ENCODE measurements at places on chromosomes 1 and 21. TPM values are rescaled to one million over a fixed set of nuclear protein-coding genes. Genes with fewer than 3 reads are reported as not detected.

Gene FAM43B
- not detected for total RNA-seq

Gene SLAMF8
- 0.79 TPM for total RNA-seq

GRCh38 chr21:43697758-43698643 lies 20.9 kb upstream of the PDXK start:
- no peak overlapping the region for H3K4me3 ChIP-seq
- H3K27ac ChIP-seq: no peak overlapping the region
- no peaks in the 10 kb centered on the region for H3K36me3 ChIP-seq
- no peaks in the 10 kb centered on the region for H3K27me3 ChIP-seq
- no peak for DNase-seq

DNA sequence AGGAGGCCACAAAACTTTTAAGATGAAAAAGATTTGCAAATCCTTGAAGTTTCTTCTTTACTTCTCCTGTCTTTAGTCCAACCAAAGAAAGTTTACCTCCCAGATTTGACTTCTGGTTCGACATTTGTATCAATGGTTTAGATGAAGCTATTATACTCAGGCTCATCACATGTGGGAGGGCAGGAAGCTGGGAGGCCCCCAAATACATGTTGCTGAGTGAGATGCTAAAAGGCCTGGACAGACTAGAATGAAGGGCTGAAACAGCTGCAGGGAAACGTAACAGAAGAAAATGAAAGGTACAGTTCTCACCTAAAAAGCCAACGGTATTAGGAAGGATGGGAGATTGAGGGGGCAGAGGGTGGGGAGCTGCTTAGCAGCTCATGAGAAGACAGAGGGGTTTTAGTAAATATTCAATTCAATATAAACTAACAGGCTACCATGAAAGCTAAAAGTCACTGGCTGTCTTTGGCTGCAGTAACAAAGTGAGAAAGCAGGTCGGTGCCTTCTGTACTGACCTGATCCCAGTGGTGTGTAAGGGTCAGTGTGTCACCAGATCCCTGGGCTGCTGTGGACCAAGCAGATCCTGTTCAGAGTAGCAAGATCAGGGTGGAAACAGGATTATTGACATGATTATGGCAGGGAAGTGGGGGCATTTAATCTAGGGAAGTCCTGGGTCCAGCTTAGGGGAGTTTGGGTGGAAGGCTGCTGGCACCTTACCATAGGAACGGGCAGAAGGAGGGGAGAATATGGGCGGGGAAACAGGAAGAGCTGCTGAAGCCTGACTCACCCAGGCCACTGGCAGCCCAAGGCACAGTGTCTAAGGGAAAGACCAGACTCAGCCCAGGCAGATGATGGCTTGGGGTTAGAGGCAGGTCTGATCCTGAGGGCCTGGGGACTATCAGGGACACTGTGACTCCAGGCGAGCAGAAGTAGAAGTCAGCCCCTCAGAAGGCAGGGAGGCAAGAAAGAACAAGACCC lies 60.4 kb downstream of the KCNN3 start:
- no peak for DNase-seq
- H3K36me3 ChIP-seq: no peaks in the 10 kb centered on the region
- H3K27me3 ChIP-seq: no peaks in the 10 kb centered on the region
- H3K27ac ChIP-seq: peak overlapping the region; percentile 61
- H3K4me1 ChIP-seq: peaks cover 41% of the 10 kb centered on the region

- DNase-seq: no peak
- no peak overlapping the region for H3K4me3 ChIP-seq
- H3K27ac ChIP-seq: no peak overlapping the region
- H3K27me3 ChIP-seq: no peaks in the 10 kb centered on the region
- H3K4me1 ChIP-seq: no peaks in the 10 kb centered on the region
Observed at GRCh38 chr1:117150316-117150715, 28.8 kb upstream of the TRIM45 start.

DNA sequence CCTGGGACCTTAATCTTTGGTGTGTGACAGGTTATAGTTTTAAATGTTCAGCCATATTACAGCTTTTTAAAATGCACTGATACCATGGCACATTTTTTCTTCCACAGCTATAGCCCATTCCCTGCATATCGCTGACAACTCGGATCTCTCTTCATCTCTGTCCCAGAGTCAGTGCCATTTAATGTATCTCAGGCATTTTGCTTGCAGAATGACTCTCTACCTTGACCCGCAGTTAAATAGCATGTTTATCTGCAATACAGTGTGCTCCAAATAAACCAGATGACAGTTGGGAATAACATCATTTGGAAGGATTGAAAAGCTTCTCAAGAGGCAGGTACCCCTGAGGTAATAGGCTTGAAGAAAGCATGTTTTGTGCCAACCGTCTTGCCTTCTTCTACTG lies 99.8 kb upstream of the USH2A start:
- H3K27ac ChIP-seq: no peak overlapping the region
- DNase-seq: no peak
- no peak overlapping the region for H3K4me3 ChIP-seq

GRCh38 chr1:62265956-62266935 lies 53.0 kb downstream of the KANK4 start:
- peaks cover 5% of the 10 kb centered on the region for H3K27me3 ChIP-seq
- no peaks in the 10 kb centered on the region for H3K36me3 ChIP-seq
- no peak overlapping the region for H3K4me3 ChIP-seq
- H3K27ac ChIP-seq: no peak overlapping the region

Measured in esophagus squamous epithelium (tissue), 5 donors.